Thyroid gland (tissue), 4 donors: ENCODE measurements at places on chromosomes 2 and 18. TPM values are rescaled to one million over a fixed set of nuclear protein-coding genes. Genes with fewer than 3 reads are reported as not detected.

The FNDC4 gene
- total RNA-seq = 4.7 TPM

The FBXO48 gene
- total RNA-seq = 0.63 TPM

The CHRND gene
- not detected for total RNA-seq

The ANKRD29 gene
- total RNA-seq = 4.6 TPM

- DNase-seq = no peak
- no peak overlapping the region for H3K27ac ChIP-seq
- H3K27me3 ChIP-seq = no peaks in the 10 kb centered on the region
- H3K4me3 ChIP-seq = no peak overlapping the region
- no peaks in the 10 kb centered on the region for H3K36me3 ChIP-seq
- no peaks in the 10 kb centered on the region for H3K4me1 ChIP-seq
Observed at GRCh38 chr18:27843783-27844777, 332.9 kb downstream of the CDH2 start.

DNA sequence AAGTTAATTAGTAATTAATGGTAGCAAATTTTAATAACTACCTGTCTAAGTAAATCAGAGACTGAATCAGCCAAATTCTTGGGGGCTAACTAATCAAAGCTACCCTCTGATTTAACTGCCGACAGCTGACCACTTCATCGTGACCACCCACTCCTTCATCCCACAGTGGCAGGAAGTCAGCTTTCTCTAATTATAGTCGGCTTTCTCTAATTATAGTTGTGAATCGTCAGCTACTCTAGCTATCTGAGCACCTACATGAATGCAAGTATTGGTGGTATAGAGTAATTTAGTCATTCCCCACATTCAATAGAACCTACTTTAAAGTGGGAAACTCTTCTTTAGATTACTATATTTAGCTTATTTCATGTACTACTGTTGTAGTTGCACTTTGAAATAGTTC, 185.5 kb downstream of the PTGR3 start:
- H3K27me3 ChIP-seq = no peaks in the 10 kb centered on the region
- H3K27ac ChIP-seq = no peak overlapping the region
- DNase-seq = no peak
- H3K4me3 ChIP-seq = no peak overlapping the region
- no peaks in the 10 kb centered on the region for H3K4me1 ChIP-seq

DNA sequence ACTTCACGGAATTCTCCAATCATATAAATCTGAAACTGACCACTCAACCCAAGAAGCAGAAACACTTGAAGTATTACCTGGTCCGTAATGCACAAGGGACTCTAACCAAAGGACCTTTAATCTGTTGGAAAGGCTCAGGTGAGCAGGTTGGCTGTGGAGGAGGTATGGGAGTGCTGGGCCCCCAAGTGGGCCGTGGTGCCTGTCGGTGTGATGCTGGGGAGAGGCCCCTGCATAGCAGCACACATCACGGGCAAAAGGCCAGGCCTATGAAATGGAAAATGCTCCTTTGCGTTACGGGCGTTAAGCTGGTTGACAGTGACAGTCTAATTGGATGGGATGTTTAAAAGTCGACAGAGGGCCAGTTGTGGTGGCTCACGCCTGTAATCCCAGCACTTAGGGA, 42.6 kb downstream of the GREB1 start:
- no peak for DNase-seq
- H3K36me3 ChIP-seq = no peaks in the 10 kb centered on the region
- no peak overlapping the region for H3K27ac ChIP-seq
- H3K27me3 ChIP-seq = no peaks in the 10 kb centered on the region
- no peaks in the 10 kb centered on the region for H3K4me1 ChIP-seq
- no peak overlapping the region for H3K4me3 ChIP-seq

GRCh38 chr2:175687465-175687864, 314.6 kb downstream of the LNPK start:
- no peak for DNase-seq
- peaks cover 6% of the 10 kb centered on the region for H3K27me3 ChIP-seq
- no peaks in the 10 kb centered on the region for H3K36me3 ChIP-seq
- H3K4me3 ChIP-seq = no peak overlapping the region
- H3K4me1 ChIP-seq = no peaks in the 10 kb centered on the region

- no peaks in the 10 kb centered on the region for H3K36me3 ChIP-seq
- no peak overlapping the region for H3K4me3 ChIP-seq
- no peak for DNase-seq
- no peaks in the 10 kb centered on the region for H3K27me3 ChIP-seq
- H3K27ac ChIP-seq = no peak overlapping the region
Observed at GRCh38 chr18:49023271-49023937, 72.6 kb upstream of the SMAD7 start.

GRCh38 chr2:190641469-190641868, 7.4 kb upstream of the NAB1 start:
- no peak for DNase-seq
- peaks cover 7% of the 10 kb centered on the region for H3K4me1 ChIP-seq
- H3K27me3 ChIP-seq = no peaks in the 10 kb centered on the region
- H3K36me3 ChIP-seq = no peaks in the 10 kb centered on the region
- H3K4me3 ChIP-seq = no peak overlapping the region

- no peak for DNase-seq
- H3K27me3 ChIP-seq = no peaks in the 10 kb centered on the region
- H3K4me1 ChIP-seq = no peaks in the 10 kb centered on the region
- no peak overlapping the region for H3K27ac ChIP-seq
- H3K36me3 ChIP-seq = no peaks in the 10 kb centered on the region
Observed at GRCh38 chr18:32548688-32549087, 78.0 kb upstream of the GAREM1 start.

- no peak overlapping the region for H3K4me3 ChIP-seq
- DNase-seq = no peak
- no peaks in the 10 kb centered on the region for H3K36me3 ChIP-seq
- no peaks in the 10 kb centered on the region for H3K27me3 ChIP-seq
Observed at GRCh38 chr2:7077660-7078267, 160.6 kb downstream of the RNF144A start.

DNA sequence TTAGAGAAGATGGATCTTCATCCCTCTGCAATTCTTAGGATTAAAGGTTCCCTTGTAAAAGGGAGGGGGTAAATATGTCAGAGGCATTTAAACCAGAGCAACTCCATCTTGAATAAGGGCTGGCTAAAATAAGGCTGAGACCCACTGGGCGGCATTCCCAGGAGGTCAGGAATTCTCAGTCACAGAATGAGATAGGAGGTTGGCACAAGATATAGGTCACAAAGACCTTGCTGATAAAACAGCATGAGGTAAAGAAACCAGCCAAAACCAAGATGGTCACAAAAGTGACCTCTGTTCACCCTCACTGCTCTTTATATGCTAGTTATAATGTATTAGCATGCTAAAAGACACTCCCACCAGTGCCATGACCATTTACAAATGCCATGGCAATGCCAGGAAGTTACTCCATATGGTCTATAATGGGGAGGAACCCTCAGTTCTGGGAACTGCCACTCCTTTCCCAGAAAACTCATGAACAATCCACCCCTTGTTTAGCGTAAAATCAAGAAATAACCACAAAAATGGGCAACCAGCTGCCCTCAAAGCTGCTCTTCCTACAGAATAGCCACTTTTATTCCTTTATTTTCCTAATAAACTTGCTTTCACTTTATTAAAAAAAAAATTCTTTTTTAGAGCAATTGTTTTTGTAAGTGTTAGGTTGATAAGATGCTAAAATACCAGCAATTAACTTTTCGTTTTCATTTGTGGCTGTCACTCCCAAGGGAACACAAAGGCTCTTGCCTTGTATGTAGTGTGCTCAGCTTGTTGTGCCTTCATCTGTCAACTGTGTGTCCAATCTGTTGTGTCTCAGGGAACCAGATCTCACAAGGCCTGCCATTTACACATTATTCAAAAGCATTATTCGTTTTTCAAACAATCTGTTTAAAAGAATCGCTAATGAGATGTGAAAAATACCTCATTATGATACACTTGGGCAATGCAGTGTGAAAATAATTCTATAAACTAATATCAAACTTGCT, 205.2 kb upstream of the RGPD4 start:
- H3K36me3 ChIP-seq = no peaks in the 10 kb centered on the region
- no peak overlapping the region for H3K4me3 ChIP-seq
- no peaks in the 10 kb centered on the region for H3K27me3 ChIP-seq
- no peaks in the 10 kb centered on the region for H3K4me1 ChIP-seq
- H3K27ac ChIP-seq = no peak overlapping the region

GRCh38 chr2:162333968-162334367, 10.0 kb upstream of the GCA start:
- no peak overlapping the region for H3K4me3 ChIP-seq
- DNase-seq = peak; percentile 26
- no peaks in the 10 kb centered on the region for H3K27me3 ChIP-seq
- no peak overlapping the region for H3K27ac ChIP-seq

DNA sequence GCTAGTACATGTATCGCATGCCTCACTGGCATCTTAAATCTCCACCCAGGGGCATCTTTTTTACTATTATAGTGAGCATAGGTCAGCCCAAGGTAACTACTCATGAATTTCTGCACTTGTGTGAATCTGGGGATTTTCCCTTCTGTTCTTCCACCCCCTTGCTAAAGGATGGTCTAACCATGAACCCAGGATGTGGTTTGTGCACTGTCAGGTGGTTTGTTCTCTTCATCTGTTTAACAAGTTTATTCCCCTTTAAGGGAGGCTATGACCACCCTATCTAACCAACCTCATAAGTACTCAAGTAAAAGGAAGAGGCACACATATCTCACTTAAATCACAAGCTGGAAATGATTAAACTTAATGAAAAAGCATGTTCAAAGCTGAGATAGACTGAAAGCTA, 243.0 kb downstream of the RPRM start:
- H3K27me3 ChIP-seq = no peaks in the 10 kb centered on the region
- no peaks in the 10 kb centered on the region for H3K36me3 ChIP-seq
- H3K27ac ChIP-seq = no peak overlapping the region
- H3K4me1 ChIP-seq = no peaks in the 10 kb centered on the region
- no peak for DNase-seq

DNA sequence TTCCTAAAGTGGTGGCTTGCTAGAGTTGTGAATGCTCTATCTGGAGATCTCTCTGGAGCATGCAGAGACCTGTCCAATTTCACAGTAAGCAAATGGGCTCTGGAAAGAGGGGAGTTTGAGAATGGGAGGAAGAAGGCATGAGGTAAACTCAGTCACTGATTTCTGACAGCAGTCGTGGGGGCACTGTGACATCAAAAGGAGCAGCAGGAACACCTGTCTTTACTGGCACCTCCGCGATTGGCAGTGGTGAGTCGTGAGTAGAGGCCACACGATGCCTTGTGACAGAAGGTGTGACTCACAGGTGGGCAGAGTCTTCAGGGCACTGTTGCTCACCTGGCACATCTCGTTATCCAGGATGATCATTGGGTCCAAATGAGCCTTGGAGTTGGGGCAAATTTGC, 38.8 kb upstream of the CAVIN2 start:
- no peak overlapping the region for H3K27ac ChIP-seq
- H3K36me3 ChIP-seq = no peaks in the 10 kb centered on the region
- H3K4me3 ChIP-seq = no peak overlapping the region
- no peaks in the 10 kb centered on the region for H3K27me3 ChIP-seq
- H3K4me1 ChIP-seq = no peaks in the 10 kb centered on the region

- no peak overlapping the region for H3K4me3 ChIP-seq
- peak; percentile 91 for DNase-seq
- H3K27ac ChIP-seq = no peak overlapping the region
- peaks cover 11% of the 10 kb centered on the region for H3K4me1 ChIP-seq
- no peaks in the 10 kb centered on the region for H3K36me3 ChIP-seq
Observed at GRCh38 chr18:12911025-12911928, 27.2 kb upstream of the PTPN2 start.

- peaks cover 12% of the 10 kb centered on the region for H3K4me1 ChIP-seq
- no peaks in the 10 kb centered on the region for H3K36me3 ChIP-seq
- no peak overlapping the region for H3K4me3 ChIP-seq
- no peak overlapping the region for H3K27ac ChIP-seq
Observed at GRCh38 chr2:156512451-156512850, 76.3 kb downstream of the GPD2 start.

GRCh38 chr2:196617430-196617829, 22.1 kb upstream of the CCDC150 start:
- no peaks in the 10 kb centered on the region for H3K4me1 ChIP-seq
- no peaks in the 10 kb centered on the region for H3K27me3 ChIP-seq
- no peak for DNase-seq
- H3K36me3 ChIP-seq = no peaks in the 10 kb centered on the region

- no peaks in the 10 kb centered on the region for H3K27me3 ChIP-seq
- DNase-seq = no peak
- H3K36me3 ChIP-seq = no peaks in the 10 kb centered on the region
- no peaks in the 10 kb centered on the region for H3K4me1 ChIP-seq
- no peak overlapping the region for H3K27ac ChIP-seq
Observed at GRCh38 chr2:224221455-224221913, 180.4 kb downstream of the FAM124B start.

GRCh38 chr2:217382794-217383193, 522.9 kb upstream of the TNP1 start:
- no peak overlapping the region for H3K27ac ChIP-seq
- no peak overlapping the region for H3K4me3 ChIP-seq
- no peaks in the 10 kb centered on the region for H3K36me3 ChIP-seq
- H3K27me3 ChIP-seq = no peaks in the 10 kb centered on the region

- H3K4me1 ChIP-seq = no peaks in the 10 kb centered on the region
- no peak overlapping the region for H3K4me3 ChIP-seq
- no peak for DNase-seq
- peaks cover 6% of the 10 kb centered on the region for H3K36me3 ChIP-seq
Observed at GRCh38 chr2:43985359-43985758, 10.4 kb downstream of the LRPPRC start.

DNA sequence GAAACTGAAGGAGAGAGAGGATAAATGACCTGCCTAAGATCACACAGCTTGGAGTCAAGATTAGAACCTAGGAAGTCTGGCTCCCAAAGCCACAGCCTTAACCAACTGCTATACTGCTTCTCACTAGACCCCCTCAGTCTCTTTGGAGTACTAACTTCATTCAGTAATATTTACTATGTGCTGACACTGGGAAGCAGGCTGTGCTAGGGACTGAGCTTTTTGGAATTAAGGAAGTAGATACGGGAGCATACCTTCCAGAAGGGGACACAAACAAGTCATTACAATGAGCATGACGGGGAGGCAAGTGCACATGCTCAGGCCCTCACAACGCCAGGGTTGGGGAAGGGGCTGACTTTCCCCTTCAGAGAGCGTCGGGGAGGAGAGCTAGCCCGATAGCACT, 97.7 kb downstream of the INO80D start:
- no peak for DNase-seq
- H3K4me3 ChIP-seq = no peak overlapping the region
- no peaks in the 10 kb centered on the region for H3K27me3 ChIP-seq
- no peak overlapping the region for H3K27ac ChIP-seq
- H3K36me3 ChIP-seq = no peaks in the 10 kb centered on the region
- H3K4me1 ChIP-seq = peaks cover 5% of the 10 kb centered on the region

DNA sequence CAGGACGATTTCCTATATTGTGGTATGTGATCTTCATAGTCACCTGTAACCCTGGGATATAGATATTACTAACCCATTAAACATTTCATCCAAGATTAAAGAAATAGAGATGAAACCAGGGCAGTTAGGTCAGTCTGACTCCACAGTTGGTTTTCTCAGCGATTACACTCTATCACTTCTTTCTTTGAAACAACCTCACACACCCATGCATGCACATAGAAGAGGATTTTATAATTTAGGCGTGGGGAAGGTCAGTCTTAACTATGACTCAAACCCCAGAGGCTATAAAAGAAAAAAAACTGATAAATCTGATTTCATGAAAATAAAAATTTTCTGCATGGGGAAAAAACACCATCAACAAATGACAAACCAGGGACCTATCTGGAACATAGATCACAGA, 54.2 kb downstream of the BCL2 start:
- H3K27me3 ChIP-seq = no peaks in the 10 kb centered on the region
- H3K36me3 ChIP-seq = no peaks in the 10 kb centered on the region
- peaks cover 76% of the 10 kb centered on the region for H3K4me1 ChIP-seq
- DNase-seq = no peak
- no peak overlapping the region for H3K4me3 ChIP-seq
